ENCODE measurements at places on chromosomes 6 and 20.

DNA sequence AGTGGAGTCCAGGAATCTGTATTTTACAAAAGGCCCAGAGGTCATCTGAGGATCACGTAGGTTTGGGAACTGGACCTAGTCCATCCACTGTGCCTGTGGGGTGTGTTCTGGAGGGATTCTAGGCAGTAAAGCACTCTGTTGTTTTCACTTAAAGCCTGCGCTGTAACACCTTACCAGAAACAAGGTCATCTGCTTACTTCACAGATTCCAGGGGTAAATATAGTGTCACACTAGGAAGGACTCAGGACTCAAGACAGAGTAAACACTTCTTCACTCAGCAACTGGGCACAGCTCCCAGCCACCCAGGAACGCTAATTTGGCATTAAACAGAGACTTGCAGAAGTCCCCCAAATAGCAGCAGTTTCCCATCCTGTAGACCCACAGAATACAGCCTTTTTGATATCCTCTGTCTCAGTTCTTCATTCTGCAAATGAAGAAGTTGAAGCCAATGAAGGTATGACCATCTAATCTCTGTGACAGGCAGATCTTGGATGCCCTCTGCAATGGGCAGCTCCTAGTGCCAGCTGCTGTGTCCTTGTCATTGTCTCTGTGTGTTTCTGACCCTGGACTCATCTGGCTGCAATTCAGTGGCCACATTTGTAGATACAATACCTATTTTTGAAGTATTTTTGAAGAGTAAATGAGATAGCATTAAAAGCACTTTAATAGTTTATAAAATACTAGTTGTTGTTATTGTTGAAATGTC, 129.1 kb downstream of the SLC24A3 start:
- DNase-seq, result no peak

GRCh38 chr6:3022765-3023662, 23.3 kb downstream of the NQO2 start:
- DNase-seq, result no peak

DNA sequence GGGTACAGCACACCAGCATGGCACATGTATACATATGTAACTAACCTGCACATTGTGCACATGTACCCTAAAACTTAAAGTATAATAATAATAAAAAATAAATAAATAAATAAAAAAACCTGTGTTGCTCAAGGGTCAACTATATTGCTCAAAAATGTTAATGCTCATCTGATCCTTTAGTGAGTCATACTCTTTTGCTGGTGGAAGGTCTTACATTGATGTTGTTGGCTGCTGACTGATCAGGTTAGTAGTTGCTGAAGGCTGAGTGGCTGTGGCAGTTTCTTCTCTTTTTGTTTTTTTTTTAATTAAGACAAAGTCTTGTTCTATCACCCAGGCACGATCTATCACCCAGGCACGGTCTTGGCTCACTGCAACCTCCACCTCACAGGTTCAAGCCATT, 29.6 kb upstream of the SMIM26 start:
- DNase-seq, result no peak

- no peak for DNase-seq
Measured at GRCh38 chr6:126907996-126908395, 210.5 kb upstream of the RSPO3 start.

GRCh38 chr6:71134929-71135642, 153.5 kb upstream of the OGFRL1 start:
- DNase-seq, result no peak

DNA sequence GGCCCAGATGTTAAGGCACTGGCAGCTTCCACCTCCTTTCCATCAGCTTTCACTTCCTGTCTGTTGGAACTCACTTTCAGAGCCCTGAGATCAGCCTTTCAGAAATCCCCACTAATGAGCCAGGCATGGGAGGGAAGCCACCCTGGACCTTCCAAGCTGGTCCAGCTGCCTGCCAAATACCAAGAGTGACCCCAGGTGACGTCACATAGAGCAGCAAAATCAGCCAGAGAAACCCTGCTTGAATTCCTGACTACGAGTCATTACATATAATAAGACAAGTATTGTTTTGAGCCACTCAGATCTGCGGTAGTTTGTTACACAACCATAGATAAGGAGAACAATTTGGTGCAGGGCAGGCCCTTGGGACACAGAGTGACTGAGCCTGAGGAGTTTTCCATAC, 556.0 kb upstream of the JAG1 start:
- DNase-seq, result no peak

DNA sequence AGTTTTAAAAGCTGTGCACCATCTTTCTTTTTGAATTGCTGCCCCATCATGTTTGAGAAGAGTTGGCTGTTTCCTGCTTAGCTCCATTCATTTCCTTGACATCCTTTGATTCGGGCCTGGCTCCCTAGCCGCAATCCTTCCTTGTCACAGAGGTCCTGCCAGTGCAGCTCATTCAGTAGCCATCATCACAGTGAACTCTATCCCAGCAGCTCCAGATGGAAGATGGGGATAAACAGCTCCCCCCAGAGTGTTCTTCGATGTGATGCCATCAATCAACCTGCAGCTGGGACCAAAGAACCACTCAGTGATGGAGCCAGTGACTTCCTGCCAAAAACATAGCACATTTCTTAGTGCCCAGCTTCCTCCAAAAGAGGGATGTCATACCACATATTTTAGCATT, 158.8 kb downstream of the FRK start:
- no peak for DNase-seq

DNA sequence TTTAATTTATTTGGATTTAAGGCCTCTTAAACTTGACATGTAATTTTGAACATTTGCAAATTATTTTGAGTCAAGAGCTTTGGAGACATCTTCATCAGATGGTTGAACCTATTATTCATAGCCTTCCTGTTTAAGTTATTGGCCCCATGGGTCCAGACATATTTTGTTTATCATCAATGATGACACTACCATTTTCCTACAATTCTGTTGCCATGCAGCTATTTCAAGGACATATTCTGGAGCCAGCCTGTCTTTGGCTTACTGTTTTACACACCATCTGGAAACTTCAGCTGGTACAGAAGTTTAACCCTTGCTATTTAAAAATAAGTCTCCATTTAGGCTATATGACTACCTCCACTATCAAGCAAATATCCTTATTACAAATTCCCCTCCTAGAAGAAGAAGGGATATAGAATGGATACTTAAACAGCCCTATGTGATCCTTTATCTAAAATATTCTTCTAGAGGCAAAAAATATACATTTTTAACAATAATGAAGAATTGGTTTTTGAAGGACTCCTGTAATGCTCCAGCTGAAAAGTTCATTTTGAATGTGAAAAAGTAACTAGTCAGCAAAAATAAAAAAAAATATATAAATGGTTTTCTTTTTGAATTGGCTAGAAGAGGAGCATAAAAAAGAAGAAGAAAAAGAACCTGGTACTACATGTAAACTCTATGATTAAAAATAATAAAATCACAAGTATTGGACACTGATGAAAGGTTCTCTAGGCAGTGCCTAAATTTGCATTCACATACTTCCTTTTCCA, 544.0 kb upstream of the HS3ST5 start:
- no peak for DNase-seq

GRCh38 chr6:135066397-135066796, 11.8 kb upstream of the HBS1L start:
- no peak for DNase-seq

GRCh38 chr6:170112583-170112860, 178.4 kb downstream of the DLL1 start:
- no peak for DNase-seq

DNA sequence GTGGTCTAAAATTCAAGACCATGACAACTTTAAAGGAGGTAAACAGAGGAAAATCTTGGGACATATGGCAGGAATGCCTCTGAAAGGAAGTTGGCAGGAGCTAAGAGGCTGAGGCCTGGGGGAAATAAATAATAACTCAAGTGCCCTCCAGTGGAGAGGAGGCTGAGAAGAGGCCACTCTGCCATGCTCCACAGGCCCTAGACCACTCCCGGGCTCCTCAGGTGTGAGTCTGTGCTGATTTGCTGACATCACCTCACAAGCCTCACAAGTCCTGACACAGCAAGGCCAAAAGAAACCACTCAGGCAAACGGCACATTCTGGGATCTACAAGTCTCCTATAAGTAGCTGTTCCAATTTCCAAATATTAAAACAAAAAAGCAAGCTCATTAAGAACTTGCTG, 91.0 kb upstream of the RIPOR2 start:
- peak; percentile 34 for DNase-seq

- DNase-seq, result no peak
Measured at GRCh38 chr6:131519670-131520436, 53.2 kb upstream of the ARG1 start.

DNA sequence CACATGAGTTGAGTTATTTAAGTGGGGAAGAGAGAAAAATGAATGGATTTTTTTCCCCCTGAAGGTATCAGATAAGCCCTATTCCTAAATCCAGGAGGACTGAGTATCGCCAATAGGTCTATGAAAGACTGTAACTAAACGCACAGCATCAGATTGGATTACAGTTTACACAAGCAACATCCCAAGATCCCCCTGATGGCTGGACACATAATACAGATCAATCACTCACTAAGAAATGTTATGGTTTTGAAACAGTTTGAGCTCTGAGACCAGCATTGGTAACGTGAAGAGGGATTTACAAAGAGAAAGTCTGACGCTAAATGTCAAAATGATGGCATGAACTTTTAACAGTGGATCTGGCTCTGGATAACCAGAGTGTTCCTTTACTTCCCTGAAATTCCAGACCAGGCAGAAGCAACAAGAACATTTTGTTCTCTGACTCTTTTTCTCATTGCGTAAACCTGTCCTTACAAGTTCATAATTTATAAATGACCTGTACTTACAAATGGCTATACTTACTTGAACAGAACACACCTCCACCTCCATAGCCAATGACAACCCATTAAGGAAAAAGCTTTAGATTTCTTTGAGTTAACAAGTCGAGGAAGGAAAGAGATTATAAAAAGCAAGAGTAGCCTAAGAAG, 131.8 kb upstream of the BEND3 start:
- DNase-seq, result no peak

GRCh38 chr6:165266191-165266590, 43.2 kb downstream of the C6orf118 start:
- no peak for DNase-seq

- no peak for DNase-seq
Measured at GRCh38 chr6:11921751-11922150, 90.4 kb upstream of the HIVEP1 start.

GRCh38 chr6:169921217-169921616, 169.8 kb downstream of the ERMARD start:
- DNase-seq, result no peak
